ENCODE measurements at places on chromosomes 3 and 15.

DNA sequence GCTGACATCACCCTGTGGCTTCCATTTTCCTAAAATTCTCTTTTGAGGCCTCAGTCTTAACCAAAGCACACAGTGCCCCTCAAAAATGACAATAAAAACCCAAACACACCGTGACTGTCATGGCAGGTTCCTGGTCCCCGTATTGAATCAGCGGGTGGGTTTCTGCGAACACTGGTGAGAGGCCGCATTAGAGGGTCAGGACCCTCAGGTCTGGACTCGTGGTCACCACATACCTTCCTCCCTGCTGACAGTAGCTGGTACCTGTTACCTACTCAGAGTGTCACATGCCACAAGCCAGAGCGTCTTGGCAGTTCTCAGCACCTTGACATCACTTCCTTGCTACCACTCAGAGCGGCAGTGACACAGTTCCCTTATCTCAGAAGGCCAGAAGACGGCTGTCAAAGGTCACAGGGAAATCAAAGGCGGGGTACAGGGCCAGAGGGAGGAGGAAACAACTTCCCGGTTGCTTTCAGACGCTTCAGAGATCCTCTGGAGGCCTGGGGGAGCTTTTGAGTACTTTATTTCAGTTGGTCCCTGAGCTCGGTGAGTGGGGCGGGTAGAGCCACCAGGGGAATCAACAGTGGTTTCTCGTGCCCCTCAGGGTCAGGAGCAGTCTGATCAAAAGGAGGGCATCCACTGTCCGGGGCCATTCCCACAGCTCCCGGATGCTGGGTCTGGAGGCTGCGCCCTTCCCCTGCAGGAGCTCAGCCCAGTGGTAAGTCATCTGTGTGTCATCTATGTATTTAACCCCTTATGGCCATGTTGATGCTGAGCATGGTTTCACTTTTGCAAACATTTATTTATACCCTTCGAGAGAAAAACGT lies at the start of the genes CCR5AS and CCRL2:
TSS of gene CCR5AS (minus strand) at position 279 of the 824 bp plus-strand sequence.
TSS of gene CCRL2 (plus strand) at position 472 of the 824 bp plus-strand sequence. CDS start 821 bp downstream, outside the sequence.
- no peak for DNase-seq

GRCh38 chr15:80893777-80894176 lies 95.8 kb downstream of the MESD start:
- DNase-seq, result no peak

DNA sequence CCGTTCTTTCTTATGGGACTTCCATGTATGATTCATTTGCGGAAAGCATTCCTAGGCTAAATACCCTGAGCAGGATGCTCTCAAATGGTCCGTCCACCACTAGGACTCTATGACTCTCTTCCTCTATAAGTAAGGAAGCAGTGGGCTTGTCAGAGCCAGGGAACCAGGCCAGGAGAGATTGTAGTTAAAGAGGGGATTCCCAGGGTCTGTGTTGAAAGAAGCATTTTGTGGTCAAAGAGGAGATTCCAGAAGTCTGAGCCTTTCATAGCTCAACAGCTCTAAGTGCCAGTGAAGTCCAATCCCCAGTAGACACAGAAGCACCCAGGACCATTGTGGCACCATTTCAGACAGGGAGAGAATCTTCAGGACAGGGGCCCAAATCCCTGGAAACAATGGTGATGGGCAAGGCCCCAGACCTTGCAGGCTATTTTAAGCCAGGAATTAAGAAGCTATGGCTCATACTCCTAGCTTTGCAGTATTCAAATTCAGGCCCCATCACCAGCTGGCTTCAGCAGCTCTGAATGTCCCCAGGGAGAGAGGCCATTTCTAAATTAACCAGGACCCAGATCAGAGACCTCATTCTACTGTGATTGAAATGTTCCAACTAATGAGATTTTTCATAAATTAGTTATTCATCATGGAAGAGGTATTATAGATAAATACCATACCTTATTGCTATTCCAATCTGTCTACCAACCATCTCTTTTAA lies 81.7 kb downstream of the CD47 start:
- DNase-seq, result no peak

- no peak for DNase-seq
Measured at GRCh38 chr15:56737791-56738190, 4.5 kb upstream of the ZNF280D start.

DNA sequence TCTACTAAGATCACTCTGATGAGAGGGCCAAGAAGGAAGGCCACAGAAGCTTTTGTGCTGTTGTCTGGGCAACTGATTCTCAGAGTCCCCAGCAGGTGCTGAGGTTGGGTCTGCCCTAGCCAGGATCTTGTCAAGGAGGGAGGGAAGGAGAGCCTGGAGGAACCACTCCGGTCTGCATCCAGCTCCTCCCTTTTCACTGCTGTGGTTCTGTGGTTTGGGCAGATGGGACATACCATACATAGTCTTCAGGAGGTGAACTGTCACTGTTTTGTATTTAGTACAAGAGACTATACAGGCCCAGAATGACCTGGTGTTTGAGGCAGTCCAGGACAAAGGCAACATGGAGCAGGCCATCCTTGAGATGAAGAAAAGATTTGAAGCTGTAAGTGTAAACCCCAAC lies 21.9 kb downstream of the C3orf62 start:
- no peak for DNase-seq

- DNase-seq, result no peak
Measured at GRCh38 chr3:168472783-168473182, 377.1 kb upstream of the GOLIM4 start.

- no peak for DNase-seq
Measured at GRCh38 chr3:140164922-140165590, 230.1 kb downstream of the CLSTN2 start.

DNA sequence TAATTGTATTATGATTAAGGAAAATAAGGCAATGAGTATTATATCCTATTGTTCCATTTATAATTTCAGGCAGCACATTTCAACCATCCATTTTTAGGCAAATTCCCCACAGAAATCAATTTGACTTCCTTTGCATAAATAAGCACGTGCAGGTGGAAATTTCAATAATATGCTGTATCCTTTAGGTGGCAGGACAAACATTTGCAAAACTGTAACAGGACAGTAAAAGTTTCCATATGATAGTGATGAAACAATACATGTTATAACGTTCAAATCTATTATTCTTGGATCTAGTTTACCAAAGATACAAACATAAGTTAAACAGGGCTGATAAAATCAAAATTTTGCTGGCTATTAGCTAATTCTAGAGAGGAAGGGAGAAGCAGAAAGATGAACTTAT lies 8.5 kb downstream of the UACA start:
- no peak for DNase-seq

- no peak for DNase-seq
Measured at GRCh38 chr3:57559526-57559925, 3.5 kb downstream of the PDE12 start.

- no peak for DNase-seq
Measured at GRCh38 chr3:56762718-56763117, 39.0 kb downstream of the ARHGEF3 start.

- no peak for DNase-seq
Measured at GRCh38 chr3:70927239-70927638, 614.8 kb upstream of the MDFIC2 start.

GRCh38 chr15:52677593-52678467 lies 1.4 kb downstream of the ATOSA start:
- no peak for DNase-seq

DNA sequence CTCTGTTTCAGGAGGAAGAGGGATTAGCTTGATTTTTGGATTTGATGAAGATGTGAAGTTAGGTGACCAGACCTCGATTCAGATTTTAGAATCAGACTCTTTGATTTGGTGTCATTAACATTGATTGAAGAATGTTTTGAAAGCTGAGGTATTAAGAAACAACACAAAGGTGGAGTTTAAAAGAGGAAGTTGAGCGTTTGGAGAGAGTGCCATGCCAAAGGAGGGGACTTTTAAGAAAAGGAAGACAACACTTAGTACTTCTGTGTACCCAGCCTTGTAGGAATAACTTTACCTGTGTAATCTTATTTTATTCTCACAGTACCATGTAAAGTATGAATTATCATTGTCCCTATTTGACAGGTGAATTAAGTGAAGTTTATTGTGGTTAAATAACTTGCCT lies 34.4 kb downstream of the PPARG start:
- DNase-seq, result no peak

DNA sequence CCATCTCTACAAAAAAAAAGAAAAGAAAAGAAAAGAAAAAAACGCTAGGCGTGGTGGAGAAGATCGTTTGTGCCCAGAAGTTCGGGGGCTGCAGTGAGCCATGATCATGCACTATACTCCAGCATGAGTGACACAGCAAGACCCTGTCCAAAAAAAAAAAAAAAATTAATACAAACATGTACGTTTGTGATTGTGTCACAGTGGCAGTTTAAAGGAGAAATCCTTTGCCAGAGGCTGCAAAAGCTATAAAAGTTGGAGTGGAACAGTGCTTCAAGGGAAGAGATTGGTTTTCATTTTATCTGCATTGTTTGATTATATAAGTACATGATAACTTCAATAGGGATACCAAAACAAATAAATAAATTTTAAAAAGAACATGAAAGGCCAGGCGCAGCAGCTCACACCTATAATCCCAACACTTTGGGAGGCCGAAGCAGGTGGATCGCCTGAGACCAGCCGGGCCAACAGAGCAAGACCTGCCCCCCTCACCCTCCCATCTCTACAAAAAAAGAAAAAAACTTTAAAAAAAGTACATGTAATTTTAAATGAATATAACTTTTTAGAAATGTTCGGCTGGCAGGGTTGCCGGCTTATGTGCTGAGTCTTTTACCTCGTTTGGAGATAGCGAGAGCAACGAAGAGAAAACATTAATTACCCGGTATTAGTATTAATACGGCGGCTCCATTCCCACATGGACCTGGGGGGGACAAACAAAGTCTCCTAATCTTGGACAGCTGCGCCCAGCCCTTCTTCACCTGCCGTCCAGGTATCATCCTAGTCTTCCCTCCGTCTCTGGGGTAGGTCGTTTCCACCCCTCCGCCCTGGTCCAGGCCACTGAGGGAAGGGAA lies 573 bp upstream of the DIS3L start:
- no peak for DNase-seq

GRCh38 chr3:165464736-165465135 lies 268.6 kb upstream of the SLITRK3 start:
- DNase-seq, result no peak
